ENCODE measurements at places on chromosomes 6 and 20. TPM values are rescaled to one million over a fixed set of nuclear protein-coding genes. Genes with fewer than 3 reads are reported as not detected.

IRAK1BP1 gene
- 4.3 TPM for total RNA-seq

PNPLA1 gene
- total RNA-seq, result 15.7 TPM

DPPA5 gene
- total RNA-seq, result not detected

XKR7 gene
- total RNA-seq, result not detected

ATXN1 gene
- total RNA-seq, result 43.6 TPM
